Caudate nucleus (tissue), 63 donors: ENCODE measurements at places on chromosomes 6 and 20.

- no peak for DNase-seq
Observed at GRCh38 chr6:81668615-81669047, 83.8 kb downstream of the TENT5A start.

- DNase-seq, result no peak
Observed at GRCh38 chr6:118768904-118769325, 117.5 kb upstream of the CEP85L start.

- no peak for DNase-seq
Observed at GRCh38 chr20:11188843-11189603, 515.2 kb upstream of the JAG1 start.

DNA sequence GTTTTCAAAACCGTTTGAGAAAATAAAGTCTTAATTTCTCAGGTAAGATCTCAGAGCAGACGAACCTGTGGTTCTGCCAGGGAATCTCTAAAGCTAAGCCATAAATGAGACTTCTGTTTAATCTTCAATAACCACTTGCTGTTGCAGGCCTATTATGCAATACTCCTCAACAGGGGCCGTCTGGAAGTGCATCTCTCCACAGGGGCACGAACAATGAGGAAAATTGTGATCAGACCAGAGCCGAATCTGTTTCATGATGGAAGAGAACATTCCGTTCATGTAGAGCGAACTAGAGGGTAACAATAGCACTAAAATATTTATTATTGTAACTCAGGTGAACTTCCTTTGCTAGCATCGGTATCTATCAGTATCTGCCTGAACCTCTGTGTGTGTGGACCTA, 223.7 kb downstream of the ARHGAP18 start:
- DNase-seq, result no peak
